NCI-H1048 (cell line): ENCODE measurements at places on chromosomes 13 and 19.

DNA sequence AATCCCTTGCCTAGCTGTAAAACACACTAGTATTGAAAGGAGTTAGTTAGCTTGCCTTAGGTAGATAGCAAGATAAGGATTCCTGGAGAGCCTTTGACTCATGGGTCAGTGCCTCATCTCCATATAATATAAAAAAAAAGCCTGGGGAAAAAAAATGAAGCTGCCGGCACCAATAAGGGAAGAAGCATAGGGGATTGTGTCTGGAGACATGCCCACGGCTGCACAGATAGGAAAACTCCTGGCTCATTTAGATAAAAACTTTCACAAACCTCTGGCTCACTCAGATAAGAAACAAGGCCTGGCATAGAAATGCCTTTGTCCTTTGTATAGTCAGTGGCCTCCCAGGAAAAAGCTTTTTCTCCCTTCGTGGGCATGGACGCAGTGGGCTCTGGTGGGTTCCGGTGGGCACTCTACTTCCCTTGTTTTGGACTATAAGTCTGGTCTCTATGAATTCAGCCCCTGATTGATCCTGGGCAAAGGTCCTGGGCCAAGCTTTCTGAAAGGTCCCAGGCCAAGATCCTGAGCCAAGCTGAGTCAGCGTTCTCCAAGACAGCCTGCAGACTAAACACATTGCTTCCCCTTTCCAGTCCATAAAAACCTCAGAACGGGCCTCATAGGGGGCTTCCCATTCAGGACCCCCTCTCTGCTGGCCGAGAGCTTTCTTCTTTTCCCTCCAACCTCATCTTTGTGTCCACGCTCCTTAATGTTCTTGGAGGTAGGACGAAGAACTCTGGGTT lies 4.9 kb upstream of the OR7A17 start:
- DNase-seq, result no peak

GRCh38 chr19:43662487-43662886 lies 7.5 kb downstream of the PLAUR start:
- no peak for DNase-seq

DNA sequence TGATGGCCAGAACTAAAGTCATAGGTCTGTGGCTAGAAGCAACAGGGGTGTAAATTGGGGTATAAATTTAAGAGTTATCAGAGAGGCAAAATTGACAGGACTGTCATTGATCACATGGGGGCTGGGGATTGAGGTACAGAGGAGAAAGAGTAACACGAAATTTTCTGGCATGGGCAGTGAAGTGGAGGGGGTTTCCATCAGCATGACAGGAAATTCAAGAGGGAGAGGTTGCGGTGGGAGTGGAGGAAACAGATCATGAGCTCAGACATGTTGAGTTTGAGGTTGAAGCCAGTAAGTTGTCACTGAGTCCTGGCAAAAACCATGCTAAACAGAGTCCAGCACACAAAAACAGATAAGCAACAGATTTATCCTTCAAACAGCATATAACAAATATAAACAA lies 192.1 kb upstream of the TSC22D1 start:
- no peak for DNase-seq

DNA sequence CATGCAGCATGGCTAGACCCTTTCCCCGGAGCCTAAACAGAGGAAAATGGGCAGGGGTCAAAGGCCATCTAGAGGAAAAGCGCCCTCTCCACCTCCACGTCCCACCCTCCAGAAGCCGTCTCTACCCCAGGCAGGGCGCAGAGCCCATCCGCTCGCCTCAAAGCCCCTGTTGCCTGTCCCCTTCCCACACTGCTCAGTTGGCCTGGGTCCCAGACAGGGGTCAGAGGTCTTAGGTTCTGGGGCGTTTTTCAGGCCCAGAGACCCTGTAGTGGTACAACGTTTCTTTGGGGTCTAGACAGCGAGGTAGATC lies 285 bp downstream of the TMEM143 start:
- DNase-seq, result no peak

DNA sequence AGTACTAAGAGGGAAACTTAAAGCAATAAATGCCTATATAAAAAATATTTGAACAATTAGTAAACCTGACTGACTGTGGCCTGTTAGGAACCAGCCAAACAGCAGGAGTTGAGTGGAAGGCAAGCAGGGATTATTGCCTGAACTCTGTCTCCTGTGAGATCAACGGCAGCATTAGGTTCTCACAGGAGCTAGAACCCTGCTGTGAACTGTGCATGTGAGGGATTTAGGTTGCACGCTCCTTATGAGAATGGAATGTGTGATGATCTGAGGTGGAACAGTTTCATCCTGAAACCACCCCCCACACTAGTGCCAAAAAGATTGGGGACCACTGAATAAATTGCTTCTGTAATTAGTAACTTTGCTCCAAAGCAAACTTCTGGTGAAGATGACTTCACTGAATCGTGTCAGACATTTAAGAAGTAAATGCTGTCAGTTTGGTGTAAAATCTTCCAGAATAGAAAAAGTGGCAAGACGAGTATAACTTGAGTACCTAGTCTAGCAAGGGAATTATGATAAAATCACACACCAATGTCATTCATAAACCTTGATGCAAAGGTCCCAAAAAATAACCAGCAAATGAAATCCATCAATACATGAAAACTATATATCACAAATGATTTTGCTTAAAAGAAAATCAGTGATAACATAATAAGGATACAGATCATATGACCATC lies 53.8 kb downstream of the SLC6A16 start:
- no peak for DNase-seq

- no peak for DNase-seq
Measured at GRCh38 chr13:30757026-30757742, 21.8 kb downstream of the ALOX5AP start.

- no peak for DNase-seq
Measured at GRCh38 chr19:55400281-55401087, 7.1 kb downstream of the UBE2S start.

- no peak for DNase-seq
Measured at GRCh38 chr19:32172566-32173160, 172.7 kb upstream of the ZNF507 start.
